ENCODE measurements at places on chromosomes 5 and 9.

DNA sequence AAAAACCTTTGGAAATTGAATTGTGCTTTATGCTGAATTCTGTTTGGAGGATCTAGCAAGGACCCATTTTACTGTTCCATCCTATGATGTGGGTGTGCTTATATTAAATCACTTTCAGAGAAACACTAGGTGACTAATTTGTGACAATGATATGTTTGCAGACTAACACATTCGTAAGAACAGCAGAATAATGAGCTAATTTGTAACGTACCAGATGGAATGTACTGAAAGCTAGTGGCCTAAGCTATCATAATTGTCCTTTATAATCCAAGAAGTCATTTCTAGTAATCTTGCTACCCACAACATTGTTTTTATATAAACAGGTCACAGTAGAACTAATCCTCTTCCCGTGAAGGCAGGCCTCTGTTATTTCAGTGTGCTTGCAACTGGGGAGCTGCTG is 292.5 kb downstream of the PDE4D start:
- DNase-seq: no peak

DNA sequence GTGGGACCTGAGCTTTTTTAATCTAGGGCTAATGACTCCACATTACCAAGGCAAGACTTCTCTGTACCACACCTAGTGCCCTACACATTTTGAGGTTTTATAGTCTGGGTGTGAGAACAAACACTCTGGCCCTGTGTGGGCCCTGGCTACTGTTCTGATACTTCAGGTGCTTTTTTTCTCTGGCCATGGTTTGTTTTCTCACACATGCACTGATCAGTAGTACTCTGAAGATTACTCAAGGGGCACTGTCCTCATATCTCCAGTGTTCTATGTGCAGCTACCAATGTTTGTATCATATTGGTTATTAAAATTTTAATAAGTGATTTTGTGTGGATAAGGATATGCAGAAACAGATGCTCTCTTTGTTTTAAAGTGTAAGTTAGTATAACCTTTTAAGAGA is 5.9 kb upstream of the C9orf40 start:
- DNase-seq: no peak

- DNase-seq: no peak
Observed at GRCh38 chr5:178382754-178383164, 150.2 kb upstream of the PHYKPL start.

DNA sequence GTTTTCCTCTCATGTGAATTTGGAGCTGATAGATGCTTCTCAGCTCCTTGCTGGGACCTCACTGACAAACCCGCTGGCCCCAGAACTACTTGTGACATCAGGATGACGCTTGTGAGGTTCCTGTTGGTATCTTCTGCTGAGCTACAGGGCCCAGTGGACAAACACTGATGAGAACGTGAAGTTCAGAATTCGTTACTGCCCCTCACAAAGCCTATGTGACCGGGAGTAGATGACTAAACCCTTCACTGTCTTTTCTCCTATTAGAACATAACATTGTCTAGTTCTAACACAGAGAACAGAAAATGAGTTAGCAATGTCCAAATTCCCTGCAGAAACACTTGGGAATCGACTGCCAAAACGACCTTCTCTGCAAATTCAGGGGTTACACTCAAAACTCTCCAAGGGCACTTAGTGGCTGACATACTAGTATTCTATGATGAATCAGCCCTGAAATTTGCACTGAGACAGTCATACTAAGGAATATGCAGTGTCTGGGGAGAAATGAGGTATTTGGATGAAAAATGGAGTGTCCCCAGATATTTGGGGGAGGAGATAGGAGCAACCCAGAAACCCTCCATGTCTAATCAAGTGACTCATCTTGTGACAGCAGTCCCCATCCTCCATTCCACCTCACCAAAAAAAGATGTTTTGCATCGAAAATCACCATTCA is 143.2 kb upstream of the TRIM32 start:
- DNase-seq: no peak

DNA sequence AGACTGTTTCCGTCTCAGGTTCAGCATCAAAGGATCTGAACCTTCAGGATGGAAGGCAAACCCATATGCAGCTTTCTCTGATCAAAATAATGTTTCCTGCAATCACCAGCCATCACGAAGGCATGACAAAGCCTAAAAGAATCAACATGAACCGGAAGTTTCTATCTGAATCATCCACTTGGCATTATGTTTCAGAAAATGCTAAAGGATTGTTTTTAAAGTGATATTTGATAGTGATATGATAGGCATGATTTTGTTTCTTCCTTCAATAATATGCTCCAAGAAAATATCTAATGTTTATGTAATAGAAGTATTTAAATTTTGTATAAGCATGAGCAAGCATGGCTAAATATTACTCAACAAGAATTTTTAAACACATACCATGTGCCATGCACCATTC is 219.6 kb downstream of the PLK2 start:
- DNase-seq: no peak

DNA sequence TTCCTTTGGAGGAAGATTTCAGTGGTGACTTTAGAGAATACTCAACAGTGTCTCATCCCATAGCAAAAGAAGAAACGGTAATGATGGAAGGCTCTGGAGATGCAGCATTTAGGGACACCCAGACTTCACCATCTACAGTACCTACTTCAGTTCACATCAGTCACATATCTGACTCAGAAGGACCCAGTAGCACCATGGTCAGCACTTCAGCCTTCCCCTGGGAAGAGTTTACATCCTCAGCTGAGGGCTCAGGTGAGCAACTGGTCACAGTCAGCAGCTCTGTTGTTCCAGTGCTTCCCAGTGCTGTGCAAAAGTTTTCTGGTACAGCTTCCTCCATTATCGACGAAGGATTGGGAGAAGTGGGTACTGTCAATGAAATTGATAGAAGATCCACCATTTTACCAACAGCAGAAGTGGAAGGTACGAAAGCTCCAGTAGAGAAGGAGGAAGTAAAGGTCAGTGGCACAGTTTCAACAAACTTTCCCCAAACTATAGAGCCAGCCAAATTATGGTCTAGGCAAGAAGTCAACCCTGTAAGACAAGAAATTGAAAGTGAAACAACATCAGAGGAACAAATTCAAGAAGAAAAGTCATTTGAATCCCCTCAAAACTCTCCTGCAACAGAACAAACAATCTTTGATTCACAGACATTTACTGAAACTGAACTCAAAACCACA is 67.4 kb downstream of the VCAN start:
- no peak for DNase-seq

DNA sequence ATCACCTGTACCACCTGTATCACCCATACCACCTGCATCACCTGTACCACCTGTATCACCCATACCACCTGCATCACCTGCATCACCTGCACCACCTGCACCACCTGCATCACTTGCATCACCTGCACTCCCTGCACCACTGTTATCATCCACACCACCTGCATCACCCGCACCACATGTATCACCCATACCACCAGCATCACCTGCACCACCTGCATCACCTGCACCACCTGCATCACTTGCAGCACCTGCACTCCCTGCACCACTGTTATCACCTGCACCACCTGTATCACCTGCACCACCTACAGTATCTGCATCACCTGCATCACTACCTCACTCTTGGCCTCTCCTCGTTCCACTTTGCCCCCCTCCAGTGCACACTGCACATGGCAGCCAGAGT is 63.2 kb upstream of the CKMT2 start:
- no peak for DNase-seq

DNA sequence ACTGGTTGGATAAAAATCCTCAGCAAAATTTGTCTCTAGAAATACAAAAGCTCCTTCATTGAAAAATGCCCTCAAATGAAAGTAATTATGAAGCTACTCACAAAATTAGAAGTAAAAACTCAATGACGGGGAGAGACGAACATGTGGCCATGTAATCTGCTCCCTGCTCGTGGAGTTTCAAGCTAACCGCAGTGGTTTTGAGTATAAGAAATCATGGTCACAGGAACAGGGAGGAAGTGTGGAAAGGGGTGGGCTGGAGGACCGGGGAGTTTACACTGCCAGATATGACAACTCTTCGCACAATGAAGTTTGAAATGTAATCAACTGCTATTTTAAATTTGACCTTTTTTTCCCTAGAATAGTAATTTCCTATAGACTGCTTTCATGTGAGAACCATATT is 765.4 kb upstream of the DMAC1 start:
- no peak for DNase-seq

GRCh38 chr5:13632676-13633075 is 311.8 kb downstream of the DNAH5 start:
- DNase-seq: no peak

- no peak for DNase-seq
Observed at GRCh38 chr5:132746954-132747615, at the start of gene CCNI2. Gene CCNI2, plus strand, starts transcription at chr5:132747426. Its CDS starts 70 bp downstream, at chr5:132747496.

DNA sequence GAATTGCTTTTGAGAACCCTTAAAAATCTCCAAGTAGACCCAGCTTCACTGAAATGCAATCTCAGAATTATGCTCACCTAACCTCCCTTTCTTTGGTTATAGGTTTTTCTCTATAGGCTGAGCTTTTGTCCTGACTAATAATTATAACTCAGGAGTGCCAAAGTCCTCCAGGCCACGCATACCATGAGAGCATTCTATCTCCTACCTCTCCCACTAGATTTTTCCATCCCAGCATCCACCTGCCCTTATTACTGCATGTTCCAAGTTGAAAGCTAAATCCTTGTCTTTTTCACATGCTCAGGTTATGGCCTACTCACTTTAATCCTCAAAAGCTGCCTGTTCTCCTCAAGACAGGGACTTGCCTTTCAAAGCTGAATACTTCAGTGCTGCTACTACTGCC is 22.1 kb downstream of the ZNF346 start:
- no peak for DNase-seq

DNA sequence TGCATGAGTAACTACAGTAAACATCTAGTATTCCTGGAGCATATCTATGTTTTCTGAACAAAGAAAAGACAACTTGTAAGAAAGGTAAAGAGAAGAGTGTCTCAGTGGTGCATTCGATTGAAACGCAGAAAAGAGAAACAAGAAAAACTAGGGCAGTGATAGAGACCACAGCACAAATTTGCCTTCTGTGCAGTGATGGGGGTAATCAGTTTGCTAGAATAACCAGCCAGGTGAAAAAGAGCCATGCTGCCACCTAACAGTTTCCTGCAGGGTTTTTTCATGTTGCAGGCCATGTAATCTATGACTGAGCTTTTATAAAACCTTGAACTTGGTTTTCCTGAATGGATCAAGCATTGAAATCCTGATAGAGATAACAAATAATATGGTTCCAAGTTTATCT is 198.4 kb upstream of the MEF2C start:
- DNase-seq: no peak

GRCh38 chr9:132849185-132849706 is 28.8 kb downstream of the AK8 start:
- DNase-seq: no peak

DNA sequence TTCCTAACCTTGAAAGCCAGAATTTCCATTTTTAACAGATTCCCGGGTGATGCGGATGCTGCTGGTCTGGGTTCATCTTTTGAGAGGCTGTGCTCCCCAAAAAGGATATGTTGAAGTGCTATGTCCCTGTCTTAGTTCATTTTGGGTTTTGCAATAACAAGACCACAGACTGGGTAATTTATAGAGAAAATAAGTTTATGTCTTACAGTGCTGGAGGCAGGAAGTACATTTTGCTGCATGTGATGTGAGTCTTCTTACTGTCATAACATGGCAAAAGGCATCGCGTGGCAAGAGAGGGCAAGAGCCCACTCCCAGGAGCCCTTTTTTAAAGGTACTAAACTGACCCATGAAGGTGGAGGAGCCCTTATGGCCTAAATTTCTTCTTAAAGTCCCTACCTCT is 114.1 kb downstream of the DAPK1 start:
- DNase-seq: no peak
